ENCODE measurements at places on chromosomes 1 and 21. TPM values are rescaled to one million over a fixed set of nuclear protein-coding genes. Genes with fewer than 3 reads are reported as not detected.

DNA sequence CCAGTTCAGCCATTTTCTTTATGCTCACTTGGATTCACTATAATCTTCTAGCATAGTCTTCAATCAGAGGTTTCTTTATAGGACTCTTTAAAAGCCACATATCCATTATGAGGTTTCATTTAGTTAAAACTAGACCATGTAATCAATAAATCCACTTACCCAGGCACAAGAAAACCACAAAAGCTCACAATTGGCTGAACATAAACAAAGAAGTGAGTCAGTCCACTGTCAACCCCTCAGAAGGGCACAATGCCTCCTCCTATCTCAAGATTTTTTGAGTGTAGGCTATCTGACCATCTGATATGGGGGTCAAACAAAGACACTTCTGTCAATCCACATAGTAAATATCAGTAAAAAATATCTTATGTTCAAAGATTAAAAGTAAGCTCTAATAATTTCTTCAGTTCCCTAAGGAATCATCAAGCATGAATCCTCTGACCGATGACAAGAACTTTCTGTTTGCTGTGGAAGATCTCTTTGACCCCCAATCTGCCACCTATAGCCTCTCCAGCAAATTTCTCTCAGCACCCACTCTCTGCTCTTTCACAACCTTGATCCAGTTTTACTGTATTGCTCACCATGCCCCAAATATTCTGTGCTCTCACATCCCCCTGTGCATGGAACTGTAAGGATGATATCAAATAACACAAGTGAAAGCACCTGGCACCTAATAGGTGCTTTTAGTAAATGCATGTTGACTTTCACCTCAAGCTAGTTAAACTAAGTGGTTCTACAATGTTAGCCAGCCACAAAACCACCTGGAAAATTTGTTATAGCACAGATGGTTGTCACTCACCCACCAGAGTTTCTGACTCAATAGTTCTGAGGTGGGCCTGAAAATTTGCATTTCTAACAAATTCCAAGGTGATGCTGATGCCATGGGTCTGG is 16.7 kb downstream of the RAB3B start:
- DNase-seq: no peak

DNA sequence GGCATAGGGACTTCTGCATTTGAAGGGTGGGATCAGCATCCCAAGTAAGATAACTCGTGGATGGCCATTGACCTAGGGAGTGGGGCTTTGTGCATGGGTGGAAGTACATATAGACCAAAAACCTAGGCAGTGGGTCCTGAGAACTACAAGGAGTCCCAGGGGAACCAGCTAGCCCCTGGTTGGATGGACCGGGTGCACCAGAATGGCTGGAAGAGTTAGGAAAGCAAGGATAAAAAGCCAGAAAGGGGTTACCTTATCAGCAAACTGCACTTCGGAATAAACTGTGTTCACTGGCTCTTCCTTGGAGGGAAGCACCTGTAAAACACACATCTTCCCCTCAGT is 26.6 kb upstream of the SLAMF6 start:
- no peak for DNase-seq

DNA sequence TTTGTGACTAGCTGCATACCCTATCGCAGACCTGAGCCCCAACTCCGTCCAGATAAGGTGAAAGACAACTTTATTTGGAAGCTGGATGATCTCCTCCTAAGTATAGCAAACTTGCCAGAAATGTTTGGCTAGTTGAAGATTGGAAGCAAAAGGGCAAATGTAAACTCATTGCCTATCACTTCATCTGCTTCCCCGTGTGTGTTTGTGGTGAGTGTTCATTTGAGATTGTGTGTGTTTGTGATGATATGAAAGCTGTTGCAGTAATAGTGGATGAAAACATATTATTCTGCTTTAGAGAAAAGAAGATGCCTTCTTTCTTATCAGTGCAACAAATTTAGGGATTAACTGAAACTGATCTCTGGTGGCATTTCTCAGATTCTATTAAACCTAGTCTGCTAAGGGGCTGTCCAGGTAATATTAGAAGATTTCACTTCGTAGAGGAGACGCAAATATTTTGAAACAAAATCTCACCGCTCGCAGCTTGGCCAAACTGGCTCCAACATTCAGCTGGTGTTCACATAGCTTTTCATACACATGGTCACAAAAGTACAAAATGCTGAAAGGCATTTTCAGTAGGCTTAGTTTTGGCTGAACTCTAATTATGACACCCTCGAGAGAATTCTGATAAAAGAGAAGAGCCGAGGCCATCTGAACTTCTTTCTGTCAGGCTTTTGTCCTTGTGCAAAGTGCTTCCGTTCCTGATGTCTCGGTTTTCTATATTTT is 1.1 kb downstream of the TBX19 start:
- no peak for DNase-seq

RIPK4 gene
- total RNA-seq: not detected

BTG3 gene
- 3.8 TPM for total RNA-seq

LAX1 gene
- not detected for total RNA-seq

DIRAS3 gene
- 52.7 TPM for total RNA-seq

GRCh38 chr1:40276122-40276521 is 18.1 kb downstream of the ZMPSTE24 start:
- DNase-seq: no peak

DNA sequence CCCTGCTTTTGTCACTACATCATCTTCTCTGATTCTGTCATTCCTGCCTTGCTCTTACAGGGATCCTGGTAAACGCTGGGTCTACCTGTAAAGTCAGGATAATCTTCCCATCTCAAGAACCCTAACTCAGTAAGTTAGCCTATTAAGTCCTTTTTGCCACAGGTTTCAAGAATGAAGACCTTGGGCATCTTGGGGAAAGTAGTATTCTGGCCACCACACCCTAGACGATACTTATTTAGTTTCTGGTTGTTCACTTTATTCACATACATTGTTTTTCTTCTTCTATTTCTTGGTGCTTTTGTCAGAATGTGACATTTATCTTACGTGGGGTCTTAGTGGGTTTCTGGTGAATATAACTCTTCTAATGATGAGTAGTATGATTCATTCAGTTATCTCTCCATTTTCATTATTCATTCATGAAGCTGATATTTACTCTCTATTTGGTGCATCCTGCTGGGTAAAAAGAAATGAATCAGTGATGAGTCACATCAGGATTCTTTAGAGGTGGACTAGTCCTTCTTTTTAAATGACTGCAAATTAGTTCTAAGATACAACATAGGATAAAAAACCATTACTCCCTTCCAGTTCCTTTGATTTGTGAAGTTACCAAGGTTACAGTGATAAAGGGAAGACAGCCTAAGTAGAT is 514.4 kb upstream of the B3GALT2 start:
- no peak for DNase-seq

- no peak for DNase-seq
These were observed 207.1 kb upstream of the DEPDC1 start for GRCh38 chr1:68703921-68704354.

DNA sequence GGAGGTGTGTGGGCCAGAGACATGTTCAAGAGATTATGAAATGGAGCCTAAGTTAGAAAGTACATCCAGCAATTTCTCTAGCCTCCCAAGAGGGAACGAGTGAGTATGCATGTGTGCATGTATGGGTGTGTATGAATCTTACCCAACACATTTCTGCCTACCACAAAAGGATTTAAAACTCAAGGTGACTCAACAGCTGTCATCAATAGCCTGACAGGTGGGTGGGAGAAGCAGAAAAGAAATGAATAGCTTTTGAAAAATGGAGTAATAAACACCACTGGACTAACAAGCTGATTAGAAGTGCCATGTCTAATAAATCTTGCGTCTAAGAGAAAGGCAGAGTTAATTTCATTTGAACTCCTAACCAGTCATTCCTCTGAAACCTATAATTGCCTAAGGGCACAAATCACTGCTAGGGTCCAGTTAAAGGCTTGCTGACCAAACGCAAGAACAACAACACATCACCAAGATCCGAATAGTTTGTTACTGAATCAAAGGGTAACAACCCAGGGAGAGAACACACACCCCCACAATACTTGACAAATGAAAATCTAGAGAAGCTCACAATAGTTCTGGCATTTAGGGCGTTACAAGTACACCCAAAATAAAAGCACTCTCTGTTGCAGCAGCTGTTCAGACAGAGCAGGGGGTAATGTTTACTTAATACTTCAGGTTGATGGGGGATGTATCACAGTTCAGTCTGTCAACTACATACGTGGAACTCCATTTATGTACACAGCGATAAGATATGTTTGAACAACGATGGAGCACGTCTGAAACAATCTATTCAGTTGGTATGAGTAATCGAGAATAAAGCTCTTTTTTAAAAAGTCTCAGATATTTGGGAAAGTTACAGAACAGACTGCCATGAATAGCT is 1.4 kb downstream of the KIAA0319L start:
- DNase-seq: no peak

DNA sequence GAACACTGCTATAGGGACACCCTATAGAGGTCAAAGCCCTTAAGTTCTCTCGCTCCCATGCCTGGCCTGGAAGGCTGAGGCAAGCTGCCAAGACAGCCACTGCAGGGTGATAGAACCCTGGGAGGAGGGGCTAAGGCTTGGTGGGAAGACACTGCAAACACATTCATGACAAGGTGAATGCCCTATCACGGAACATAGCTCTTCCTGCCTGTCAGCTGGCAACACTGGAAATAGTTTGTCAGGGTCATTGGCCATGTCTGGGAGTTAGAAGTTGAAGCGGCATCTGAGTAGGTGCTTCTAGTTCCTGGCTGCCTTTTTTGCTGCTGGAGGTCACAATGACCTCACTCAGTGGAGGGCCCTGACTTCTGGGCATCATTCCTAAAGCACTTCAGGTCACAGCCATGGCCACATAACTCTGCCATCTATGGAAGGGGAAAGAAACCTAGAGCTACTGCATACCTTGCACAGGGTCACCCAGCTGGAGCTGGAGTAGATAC is 4.2 kb downstream of the FABP3 start:
- peak; percentile 39 for DNase-seq

- no peak for DNase-seq
These were observed 145.6 kb downstream of the NR5A2 start for GRCh38 chr1:200173097-200173618.

RGS13 gene
- total RNA-seq: 0.12 TPM

NBPF6 gene
- total RNA-seq: not detected

- peak; percentile 16 for DNase-seq
These were observed 249.0 kb downstream of the PRDM2 start for GRCh38 chr1:13948888-13949391.

CFHR4 gene
- not detected for total RNA-seq

GRCh38 chr1:6145864-6146410 is 34.2 kb downstream of the CHD5 start:
- DNase-seq: no peak

DNA sequence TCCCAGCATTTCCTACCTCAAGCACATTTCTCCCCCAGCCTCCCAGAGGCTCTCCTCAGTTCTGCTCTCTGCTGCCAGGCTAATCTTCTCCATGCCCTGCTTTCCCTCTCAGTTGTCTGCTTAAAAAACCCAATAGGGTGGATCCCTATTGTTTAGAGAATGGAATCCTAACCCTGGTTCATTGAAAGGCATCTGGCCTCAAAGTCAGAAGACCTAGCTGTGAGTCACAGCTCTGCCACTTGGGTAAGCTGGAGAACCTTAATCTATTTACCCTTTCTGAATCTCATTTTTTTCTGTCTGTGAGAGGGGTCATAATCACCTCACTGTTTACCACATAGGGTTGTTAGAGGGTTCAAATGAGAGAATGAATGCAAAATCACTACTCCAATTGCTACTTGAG is 12.5 kb upstream of the MYOC start:
- no peak for DNase-seq

GRCh38 chr21:33149181-33149580 is 79.2 kb downstream of the OLIG1 start:
- no peak for DNase-seq

- no peak for DNase-seq
These were observed 132.6 kb downstream of the ETS2 start for GRCh38 chr21:38938343-38938742.

GRCh38 chr1:114208714-114209113 is 55.0 kb upstream of the SYT6 start:
- no peak for DNase-seq

RBM11 gene
- not detected for total RNA-seq

- peak; percentile 33 for DNase-seq
These were observed 10.7 kb upstream of the CNR2 start for GRCh38 chr1:23923592-23924499.

DNA sequence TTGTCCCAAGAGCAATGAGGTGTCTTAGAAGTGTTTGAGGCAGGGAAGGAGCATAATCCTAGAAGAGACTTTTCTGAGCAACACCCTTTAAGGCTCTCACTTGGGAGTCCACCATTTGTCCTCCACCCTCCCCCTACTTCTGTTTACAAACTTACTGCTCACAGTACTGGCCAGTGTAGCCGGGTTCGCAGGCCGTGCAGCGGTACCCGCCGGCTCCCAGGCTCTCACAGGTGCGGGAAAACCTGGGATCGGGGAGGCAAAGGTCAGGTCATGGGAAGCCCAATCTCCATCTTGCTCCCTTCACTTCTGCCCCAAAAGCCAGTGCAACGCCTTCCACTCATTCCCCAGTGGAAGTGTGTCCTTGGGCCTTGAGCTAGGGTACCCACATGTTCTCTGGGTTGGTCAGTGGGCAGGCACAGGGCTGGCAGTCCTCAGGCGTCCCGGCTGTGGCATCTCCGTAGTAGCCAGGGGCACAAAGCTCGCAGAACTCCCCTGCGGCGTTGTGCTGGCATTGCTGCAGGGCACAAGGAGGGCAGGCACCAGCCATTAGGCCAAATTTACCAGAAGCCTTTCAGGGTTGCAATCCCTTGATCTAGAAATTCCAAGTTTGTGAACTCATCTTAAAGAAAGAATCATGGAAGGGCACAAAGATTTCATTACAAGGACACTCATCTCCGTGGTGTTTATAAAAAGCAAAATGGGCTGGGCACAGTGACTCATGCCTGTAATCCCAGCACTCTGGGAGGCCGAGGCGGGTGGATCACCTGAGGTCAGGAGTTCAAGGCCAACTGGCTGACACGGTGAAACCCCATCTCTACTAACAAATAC is 49.8 kb downstream of the LDLRAD2 start:
- no peak for DNase-seq

KRTAP12-4 gene
- not detected for total RNA-seq

GRCh38 chr1:175479521-175480342 is 263.7 kb downstream of the TNR start:
- DNase-seq: no peak

RGS8 gene
- not detected for total RNA-seq

KCND3 gene
- 19.6 TPM for total RNA-seq

TIE1 gene
- 34.6 TPM for total RNA-seq

NLRP3 gene
- 0.62 TPM for total RNA-seq

DNA sequence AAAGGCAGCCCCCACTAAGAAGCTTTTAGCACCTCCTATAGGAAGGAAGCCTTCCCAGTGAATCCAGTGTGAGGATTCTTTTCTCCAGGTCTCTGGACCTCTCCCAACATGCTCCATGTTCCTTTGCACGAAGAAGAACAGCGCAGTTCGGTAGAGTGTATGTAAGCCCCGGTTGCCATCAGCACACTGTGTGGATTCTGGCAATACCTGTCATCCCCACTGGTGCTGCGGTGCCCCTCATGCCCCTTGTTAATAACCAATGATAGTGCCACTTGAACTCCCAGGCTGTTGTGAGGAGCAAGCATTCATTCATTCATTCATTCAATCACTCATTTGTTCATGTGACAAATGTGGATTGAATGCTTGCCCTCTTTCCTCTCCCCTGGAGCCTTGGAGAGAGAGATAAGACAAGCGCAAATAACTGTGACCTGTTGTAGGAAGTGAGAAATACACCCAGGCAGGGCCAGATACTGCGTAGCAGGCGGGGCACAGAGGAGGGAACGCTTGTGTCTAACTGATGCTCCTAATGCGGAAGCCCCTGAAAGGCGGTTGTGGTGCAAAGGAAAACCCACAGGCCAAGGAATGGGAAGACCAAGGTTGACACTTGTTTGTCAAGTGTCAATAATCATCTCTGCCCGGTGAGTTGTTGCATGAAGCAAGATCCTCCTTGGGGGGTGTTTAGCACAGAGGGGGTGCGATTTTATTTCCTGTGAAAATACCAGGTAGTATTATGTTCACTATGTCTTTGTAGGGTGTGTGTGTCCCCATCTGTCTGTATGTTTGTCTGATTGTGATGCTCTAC is 9.8 kb downstream of the LGR6 start:
- no peak for DNase-seq

All from heart right ventricle (tissue), 16 donors.